Activated T-cell treated with anti-CD3 and anti-CD28 coated beads for 48 hours (primary cell): ENCODE measurements at places on chromosomes 7 and 10.

DNA sequence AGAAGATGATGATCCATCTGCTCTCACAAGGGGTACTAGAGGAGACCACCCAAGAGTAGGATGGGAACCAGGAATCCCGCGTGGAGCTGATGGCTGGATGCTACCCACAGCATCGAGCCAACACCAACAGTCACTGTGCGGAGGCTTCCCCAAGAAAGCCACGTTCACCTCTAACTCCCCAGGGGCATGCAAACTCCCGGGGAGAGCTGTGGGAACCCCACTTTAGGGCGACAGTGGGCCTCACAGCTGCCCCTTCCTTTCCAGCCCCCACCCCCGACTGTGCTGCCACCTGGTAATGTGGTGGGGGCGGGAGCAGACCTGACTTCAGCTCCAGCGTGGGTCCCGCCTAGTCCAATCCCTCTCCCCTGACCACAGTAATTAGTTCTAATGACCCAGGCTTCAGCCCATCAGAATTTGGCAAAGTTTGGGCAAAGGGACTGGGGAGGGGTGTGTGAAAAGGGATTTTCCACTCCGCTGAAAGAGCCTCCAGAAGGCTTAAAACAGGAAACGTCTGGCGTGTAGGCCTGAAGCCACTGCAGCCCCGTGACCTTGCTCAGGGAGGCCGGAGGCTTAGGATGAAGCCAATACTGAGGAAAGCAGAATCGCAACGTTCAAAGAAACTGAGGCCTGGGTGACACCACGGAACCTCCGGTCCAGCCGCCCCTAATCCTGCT lies 20.3 kb downstream of the ASB13 start:
- no peak for DNase-seq

- DNase-seq = no peak
These were observed 40.6 kb upstream of the CXCL12 start for GRCh38 chr10:44425466-44425865.

DNA sequence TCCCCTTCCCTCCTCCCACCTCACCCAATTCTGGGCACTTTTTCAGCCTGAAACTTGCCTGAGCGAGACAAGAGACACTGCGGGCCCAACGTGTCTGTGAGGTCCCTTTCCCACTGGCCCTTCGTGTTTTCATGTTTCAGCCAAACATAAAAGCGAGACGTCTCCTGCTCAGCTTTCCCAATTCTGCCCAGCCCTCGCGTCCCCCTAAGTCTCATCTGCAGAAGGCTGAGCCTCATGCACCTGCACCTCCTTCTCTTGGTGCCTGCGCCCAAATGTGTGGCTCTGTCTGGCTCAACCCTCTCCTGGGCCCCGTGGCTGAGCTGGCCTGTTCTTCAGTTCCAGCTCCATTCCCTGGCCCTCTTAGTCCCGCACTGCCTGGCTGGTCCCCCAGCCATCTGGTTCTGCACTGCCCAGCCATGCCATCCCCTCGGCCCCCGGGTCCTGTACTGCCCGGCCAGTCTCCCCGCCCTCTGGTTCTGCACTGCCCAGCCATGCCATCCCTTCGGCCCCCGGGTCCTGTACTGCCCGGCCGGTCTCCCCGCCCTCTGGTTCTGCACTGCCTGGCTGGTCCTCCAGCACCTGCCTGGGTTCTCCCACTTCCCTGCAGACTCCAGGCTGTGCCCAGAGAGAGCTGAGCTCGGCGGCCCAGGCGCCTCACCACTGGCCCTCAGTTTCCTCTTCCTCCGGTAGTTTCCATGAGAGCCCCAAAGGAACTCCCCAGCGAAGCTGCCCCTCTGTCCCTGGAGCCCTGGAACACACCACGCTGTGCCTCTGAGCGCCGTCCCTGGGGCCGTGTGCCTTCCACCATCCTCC lies 224.1 kb downstream of the DNAJB6 start:
- no peak for DNase-seq

DNA sequence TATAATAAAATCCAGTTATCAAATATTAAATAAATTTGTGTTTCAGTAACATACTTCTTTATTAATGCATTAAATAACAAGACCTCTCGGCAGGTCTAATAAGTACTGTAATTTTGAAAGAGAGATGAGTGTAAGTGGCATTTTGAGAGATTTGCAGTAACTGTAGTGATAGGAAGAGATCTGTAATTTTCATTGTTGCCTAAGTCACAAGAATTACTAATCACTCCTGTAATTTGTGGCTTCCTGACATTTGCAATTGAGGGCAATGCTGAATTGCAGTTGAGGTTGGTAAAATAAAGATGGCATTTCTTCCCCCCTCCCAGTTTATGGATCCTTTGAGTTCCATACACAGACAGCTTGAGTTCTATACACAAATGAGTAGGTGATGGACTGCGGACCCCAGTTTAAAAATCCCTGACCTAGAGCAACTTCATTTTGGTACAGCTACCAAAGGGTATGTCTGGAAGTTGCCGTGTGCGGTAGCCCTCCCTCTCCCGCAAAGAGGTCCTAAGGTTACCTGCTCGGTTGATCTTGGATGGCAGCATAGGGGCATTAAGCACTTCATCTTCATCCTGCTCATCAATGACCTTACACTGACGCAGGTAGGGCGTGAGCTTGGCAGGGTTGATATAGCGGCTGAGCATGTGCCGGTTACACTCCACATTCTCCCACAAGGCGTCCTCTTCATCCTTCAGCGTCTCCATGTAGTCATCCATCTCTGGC lies 96.4 kb downstream of the CARD11 start:
- DNase-seq = no peak

GRCh38 chr7:25389489-25390106 lies 161.3 kb upstream of the NPVF start:
- DNase-seq = no peak

GRCh38 chr7:109343678-109344077 lies 774.0 kb downstream of the DNAJB9 start:
- DNase-seq = no peak

- DNase-seq = no peak
These were observed 8.3 kb downstream of the ATOH7 start for GRCh38 chr10:68223535-68224165.

DNA sequence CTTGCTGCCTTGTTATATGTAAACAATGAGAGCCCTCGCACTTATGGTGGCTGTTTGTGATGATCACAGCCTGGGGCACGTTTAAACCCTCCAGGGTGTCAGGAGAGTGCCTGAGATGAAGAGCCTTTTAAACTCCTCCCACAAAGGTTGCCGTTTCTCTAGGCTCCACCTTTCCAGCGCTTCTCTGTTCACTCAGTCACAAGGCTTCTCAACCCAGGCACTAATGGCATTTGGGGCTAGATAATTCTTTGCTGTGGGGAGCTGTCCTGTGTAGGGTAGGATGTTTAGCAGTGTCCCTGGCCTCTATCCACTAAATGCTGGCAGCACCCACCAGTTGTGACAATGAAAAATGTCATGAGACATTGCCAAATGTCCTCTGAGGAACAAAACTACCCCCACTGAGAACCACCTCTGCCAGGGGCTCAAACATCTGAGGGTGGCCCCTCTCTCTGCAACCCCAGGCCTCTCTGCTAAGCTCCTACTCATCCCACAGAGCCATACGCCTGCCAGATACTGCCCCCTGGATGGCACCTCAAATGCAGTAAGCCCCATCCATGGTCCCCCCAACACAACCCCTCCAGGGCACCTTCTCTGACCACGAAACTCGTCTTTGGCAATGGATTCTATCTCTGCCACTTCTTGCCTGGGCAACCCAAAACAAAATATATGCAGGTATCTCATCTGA lies 144.3 kb upstream of the ZMIZ1 start:
- no peak for DNase-seq

DNA sequence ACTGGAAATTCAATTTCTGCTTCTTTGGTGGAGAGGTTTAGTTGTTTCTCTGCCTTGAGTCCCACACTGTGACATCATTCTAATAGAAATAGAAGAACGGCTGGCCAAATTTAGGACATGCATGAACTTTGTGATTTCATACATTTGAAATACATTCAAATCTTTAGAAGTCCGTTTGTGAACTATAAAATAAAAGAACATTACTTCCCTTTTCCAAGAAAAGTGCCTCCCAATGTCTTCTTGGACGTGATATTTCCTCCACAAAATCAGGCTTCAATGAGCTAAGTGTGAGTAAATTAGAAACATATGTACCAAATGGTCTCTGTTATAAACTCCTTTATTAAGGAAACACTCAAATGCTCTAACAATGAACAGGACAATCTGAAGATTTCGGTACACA lies 314.5 kb upstream of the AKR1E2 start:
- DNase-seq = no peak

DNA sequence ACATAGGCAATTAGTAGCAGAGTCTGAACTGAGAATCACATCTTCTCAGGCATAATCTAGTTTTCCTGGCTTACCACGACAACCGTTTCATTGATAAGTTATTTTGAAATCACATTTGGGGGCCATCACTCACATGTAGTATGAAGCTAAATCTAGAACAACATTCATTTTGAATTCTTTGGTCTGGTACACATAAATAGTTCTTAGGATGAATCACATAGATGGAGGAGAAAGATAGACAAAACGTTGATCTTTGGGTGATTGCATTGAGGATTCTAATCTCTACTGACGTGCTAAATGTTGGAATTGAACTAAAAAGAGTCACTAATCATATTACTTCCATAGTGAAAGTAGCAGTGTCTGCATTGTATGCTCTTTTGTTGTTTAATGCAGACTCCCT lies 1022.6 kb downstream of the LRMDA start:
- DNase-seq = no peak

DNA sequence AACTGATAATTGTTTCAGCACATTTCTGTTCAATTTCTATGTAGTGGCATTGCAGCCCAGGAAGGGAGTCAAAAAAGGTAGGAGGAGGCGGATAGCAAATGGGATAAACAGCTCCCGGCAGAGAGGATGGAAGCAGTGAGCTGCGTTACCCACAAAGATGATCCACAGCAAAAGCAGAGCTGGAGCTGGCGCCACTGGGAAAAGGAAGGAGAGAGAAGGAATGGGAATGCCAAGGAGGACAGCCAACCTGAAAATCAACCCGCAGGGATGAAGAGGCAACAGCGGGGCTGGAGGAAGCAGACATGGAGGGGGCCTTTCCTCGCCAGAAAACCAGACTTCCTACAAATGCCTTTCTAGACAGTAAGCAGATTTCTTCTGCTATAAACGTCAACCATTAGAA lies 82.7 kb upstream of the ADAM12 start:
- DNase-seq = no peak

DNA sequence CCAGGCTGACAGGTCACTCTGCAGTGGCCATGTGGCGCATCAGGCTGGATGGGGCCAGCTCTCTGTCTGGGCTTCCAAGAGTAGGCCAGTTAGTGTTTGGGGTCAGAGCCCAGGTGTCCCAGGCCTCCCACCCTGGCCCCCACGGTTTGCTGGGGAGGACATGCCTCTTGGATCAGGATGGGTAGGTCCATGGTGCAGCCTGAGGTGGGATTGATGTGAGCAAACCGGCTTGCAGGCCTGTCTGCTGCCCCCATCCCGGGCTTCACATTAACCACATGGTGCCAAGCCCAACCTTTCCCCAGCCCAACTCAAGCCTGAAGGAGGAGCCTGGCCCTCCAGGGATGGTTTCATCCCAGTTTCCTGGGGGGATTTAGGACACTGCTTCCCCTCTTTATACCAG lies 39.2 kb downstream of the LDB3 start:
- DNase-seq = no peak

- DNase-seq = no peak
These were observed 64.9 kb downstream of the LCOR start for GRCh38 chr10:96896884-96897589.

- no peak for DNase-seq
These were observed 87.7 kb downstream of the GRB10 start for GRCh38 chr7:50695026-50695425.

DNA sequence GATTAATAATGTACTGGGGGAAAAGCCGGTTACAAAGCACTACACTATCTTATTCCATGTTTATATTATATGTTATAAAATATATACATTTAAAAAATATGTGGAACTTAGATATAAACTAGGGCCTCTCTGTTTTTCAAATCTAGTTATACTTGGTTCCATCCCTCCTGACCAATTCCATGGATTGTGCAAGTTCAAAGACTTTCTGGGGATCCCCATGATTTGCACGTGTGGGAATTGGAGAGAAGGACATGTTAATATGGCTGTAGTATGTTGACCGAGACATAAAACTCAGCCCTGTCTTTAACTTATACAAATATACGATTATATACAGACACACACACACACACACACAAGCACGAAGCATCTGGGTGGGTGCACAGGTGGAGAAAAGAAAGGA lies 18.8 kb upstream of the ECHDC3 start:
- DNase-seq = no peak

GRCh38 chr7:151388430-151388829 lies 21.4 kb downstream of the WDR86 start:
- DNase-seq = no peak

GRCh38 chr10:635088-635861 lies 54.2 kb downstream of the DIP2C start:
- no peak for DNase-seq

GRCh38 chr7:105712877-105713276 lies 131.6 kb upstream of the EFCAB10 start:
- DNase-seq = no peak

GRCh38 chr7:13231216-13231615 lies 543.8 kb downstream of the ARL4A start:
- DNase-seq = no peak

DNA sequence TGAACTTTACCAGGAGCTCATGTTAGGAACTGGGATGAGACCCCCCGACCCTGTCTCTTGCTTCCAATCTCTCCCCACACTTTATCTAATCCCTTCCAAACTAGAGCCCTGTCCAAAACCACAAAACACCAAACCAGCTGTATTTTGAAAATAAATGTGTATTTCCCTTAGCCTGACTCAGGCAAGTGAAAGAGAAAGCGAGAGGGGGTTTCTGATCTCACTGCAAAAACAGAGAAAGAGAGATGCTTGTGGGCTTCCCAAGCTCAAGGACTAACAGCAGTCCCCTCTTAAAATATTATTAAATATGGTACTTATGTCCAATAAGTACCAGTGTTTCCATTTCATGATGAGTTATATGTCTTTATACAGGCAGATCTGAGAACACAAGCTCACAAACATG lies 122.0 kb downstream of the AGMO start:
- no peak for DNase-seq

GRCh38 chr7:115230882-115231571 lies 309.1 kb downstream of the MDFIC start:
- DNase-seq = peak; percentile 0

- no peak for DNase-seq
These were observed 81.3 kb downstream of the ZRANB1 start for GRCh38 chr10:125023255-125023654.

DNA sequence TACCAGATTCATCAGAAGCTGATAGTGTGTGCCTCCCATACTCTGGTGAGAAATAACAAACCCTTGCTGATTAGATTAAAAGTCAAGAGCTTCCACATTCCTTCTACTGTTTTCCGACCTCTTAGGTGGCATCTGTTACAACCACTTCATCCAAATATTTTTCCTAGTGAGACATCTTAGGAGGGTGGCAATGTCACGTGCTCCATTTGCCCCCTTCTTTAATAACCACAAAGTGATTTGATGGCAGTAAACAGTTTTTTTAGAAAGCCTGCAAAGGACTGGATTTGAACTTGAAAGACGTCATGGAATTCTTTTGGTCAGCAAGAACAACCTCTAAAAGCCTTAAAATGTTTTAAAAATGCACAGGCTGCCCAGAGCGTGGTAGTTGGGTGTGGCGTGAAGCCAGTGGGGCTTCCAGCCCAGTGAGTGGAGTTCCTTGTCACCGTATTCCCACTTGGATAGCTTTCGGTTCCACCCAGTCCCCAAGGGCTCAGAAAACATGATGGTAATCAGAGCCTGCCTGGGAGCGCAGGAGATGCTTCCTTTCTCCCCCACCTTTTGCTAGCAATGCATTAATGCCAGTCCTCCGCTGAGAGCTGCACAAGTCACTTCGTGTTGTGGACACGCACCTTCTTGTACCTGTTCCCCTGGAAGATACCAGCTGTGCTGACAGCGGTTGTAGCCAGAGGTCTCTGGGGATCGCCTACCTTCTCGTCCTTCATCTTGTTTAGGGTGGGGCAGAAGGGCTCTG lies 256.4 kb downstream of the KIAA1217 start:
- DNase-seq = no peak
